ENCODE measurements at places on chromosomes 11 and 22.

- DNase-seq: no peak
These were observed 54.5 kb downstream of the PACS1 start for GRCh38 chr11:66124564-66124963.

- no peak for DNase-seq
These were observed 27.0 kb downstream of the ART5 start for GRCh38 chr11:3614742-3615171.

DNA sequence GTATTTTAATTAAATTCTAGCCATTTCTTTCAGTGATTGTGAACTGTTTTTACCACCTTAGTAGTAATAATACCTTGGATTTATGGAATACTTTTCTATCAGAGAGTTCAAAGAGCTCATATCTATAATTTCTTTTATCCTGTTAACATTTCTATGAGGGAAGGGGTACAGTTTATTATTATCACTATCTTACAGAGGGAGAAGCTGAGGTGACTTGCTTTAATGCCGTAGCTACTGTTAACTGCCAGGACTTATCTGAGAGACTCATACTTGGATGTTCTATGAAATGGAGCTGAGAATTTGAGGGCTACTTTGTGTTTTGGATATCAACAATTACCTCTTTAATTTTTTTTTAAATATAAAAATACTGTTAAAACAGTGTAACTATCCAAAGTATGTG is 3.3 kb downstream of the REXO2 start:
- no peak for DNase-seq

DNA sequence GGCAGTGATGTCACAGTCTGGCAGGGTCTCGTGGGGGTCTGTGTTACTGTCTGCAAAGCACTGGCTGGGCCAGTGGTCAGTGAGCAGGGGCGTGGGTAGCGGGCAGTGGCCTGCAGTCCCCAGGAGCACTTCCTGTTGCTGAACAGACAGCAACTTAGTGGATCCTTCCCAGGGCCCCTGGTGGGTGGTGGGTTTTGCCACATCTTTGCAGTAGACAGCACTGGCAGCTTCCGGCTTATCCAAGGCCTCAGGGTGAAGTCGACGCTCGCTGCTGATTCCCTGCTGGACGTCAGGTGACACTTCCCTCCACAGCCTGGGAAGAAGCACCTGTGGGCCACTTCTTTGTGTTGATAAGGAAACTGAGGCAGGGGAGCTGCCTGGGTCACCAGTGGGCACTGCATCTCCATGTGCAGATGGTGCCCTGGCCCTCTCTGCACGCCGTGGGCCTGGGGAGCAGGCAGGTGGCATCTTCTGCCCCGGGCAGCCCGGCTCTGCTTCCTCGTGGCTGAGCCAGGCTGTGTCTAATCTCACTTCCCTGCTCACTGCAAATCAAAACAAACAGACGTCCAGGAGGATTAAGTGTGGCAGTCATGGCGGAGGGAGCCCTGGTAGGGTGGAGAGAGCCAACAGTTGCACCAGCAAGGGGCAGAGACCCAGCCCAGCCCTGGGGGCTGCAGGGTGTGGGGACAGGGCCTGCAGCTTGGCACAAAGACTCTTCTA is 79.8 kb downstream of the KCNQ1 start:
- peak; percentile 10 for DNase-seq

GRCh38 chr11:62753736-62754603 is at the start of gene ZBTB3:
ZBTB3 (minus strand) TSS chr11:62754160; CDS start chr11:62753664, 496 bp downstream.
- peak; percentile 95 for DNase-seq

DNA sequence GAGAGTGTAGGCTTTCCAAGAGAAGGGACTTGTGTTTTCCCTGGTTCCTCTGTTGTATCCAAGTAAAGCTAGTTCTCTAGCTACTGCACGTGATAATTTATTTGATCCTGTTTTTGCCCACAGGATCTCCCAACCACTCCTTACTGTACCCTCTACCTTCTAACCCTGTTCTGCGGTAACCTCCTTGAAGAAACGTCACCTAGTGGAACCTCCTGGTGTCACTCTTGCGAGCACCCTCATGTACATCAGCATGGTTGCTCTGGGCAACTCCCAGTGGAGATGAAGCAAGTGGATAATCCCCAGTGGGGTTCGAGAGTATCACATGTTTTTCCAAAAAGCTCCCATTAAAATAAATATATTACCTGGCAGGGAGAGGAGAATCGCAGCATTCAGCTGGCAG is 108.9 kb upstream of the CLMP start:
- DNase-seq: no peak

DNA sequence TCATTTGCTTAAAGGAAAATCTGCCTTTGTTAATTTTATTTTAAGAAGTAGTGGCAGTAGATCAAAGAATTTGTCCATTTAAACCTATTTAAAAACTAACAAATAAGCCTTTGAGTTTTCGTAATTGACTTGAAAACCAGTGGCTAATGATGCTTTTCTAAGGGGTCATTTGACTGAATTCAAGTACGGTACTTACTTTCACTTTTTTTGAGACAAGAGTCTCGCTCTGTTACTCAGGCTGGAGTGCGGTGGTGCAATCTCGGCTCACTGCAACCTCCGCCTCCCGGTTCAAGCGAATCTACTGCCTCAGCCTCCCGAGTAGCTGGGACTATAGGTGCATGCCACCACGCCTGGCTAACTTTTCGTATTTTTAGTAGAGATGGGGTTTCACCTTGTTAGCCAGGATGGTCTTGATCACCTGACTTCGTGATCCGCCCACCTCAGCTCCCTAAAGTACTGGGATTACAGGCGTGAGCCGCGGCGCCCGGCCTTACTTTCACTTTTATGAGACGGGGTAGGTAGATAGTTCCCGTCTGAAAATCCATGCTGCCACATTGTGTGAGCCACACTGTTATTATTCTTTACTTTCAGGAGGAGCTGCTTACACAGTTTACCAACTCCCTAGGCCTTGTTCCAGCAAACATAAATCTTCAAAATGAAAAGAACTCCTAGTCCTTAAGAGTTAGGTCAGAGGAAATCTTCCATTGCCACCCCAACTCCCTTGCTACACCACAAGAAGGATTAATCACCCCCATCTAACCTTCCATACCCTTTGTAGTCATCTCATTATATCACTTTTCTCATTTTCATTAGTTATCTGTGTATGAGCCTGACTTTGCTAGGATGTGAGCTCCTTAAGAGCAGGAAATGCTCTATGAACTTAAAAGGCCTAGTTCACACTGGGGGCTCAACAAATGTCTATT is 926.6 kb upstream of the CCDC90B start:
- DNase-seq: no peak

DNA sequence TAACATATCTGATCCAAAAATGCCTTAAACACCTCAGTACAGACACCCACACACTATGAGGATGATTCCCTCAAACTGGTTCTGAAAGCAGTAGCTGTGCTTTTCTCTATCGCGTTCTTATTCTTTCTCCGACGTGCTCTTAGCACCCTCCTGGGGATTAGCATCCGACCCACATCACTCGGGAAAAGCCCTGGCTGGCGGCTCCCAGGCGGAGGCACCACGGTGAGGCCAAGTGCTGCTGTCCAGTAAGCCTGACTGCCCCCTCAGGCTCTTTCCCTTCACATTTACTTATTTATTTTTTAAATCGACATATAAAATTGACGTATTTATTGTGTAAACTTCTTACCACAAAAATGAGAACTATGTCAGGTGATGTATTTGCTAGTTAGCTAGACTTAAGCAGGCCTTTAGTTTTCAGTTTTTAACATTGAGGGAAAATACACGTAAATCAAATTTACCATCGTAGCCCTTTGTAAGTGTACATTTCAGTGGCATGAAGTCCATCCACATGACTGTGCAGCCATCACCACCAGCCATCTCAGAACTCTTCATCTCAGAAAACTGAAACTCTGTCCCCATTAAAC is 19.2 kb downstream of the TBX1 start:
- peak; percentile 22 for DNase-seq

GRCh38 chr22:23182309-23183060 is 2.2 kb downstream of the BCR start:
- DNase-seq: no peak

DNA sequence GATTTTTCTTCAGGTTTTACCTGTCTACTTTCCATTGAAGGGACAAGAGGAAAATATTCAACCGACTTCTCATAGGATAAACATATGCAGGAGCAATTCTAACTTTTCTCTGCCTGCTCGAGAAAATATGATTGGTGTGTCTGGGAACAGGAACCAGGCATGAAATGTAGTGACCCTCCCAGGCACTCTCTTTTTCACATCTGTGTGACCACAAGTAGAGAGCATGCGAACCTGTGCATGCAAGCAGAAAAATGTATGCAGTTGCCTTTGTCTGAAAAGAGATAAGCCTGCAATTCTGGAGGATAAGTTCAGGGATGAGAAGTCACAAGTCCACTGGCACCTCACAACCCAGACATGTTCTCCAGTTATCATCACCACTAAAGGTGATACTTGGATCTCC is 583.5 kb upstream of the FAT3 start:
- no peak for DNase-seq

- DNase-seq: no peak
These were observed 474.3 kb downstream of the METTL15 start for GRCh38 chr11:28582506-28582905.

DNA sequence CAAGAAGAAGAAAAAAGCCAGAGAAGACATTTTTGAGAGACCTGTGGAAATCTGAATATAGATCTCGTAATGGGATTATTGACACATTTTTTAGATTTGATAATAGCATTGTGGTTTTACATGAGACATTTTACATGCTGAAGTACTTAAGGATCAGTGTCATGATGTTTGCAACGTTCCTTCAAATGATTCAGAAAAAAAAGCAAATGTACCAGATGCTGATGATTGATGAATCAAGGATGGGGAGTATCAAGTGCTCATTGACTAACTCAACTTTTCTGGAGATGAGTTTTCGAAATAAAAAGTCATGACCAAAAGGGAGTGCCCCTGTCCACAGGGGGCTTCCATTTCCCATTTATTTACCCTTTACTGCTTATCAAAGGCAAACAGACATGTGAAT is 207.0 kb upstream of the SORL1-AS1 start:
- no peak for DNase-seq

DNA sequence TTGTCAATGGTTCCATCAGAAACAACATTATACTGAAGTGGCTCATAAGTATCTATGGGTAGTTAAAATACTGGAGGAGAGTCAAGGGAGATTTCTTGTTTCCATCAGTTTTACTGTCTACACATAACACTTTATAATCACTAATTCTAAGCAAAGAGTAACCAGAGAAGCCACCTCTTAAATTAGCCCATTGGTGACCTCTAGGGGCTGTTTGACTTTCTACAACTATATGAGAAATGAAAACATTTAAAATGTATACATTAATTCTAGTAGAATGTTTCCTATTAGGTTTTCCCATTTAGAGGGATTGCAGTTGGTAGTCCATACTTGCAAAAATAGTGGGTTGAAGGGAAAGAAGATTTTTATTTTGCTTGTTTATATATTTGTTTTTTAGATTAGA is 504.3 kb downstream of the FAM181B start:
- DNase-seq: no peak

GRCh38 chr11:86500500-86501140 is 125.9 kb downstream of the CCDC81 start:
- DNase-seq: no peak
